ENCODE measurements at places on chromosomes 4 and X. TPM values are rescaled to one million over a fixed set of nuclear protein-coding genes. Genes with fewer than 3 reads are reported as not detected.

DNA sequence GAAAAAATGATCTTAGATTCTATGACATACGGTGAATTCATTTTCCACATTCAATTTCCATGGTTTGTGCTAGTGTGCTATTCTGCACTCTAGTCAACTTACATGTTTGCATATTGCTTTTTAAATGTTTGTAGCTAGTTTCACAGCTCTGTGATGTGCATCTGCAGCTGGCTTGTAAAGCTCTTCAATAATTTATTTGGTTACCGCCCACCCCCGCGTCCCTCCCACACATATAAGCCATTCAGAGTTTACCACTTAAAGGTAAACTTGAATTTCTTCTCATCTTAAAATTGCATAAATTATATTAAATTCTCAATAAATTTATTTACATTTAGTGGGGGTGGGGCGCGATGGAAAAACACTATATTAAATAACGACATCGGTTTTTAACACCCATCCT, 291 bp upstream of the NBDY start:
- DNase-seq, result peak; percentile 16

- DNase-seq, result no peak
These were observed 1048.6 kb downstream of the PCDH7 start for GRCh38 chr4:31768756-31769155.

- no peak for DNase-seq
These were observed 41.3 kb upstream of the MXD4 start for GRCh38 chr4:2303121-2303685.

GRCh38 chr4:102959496-102959895, 60.0 kb downstream of the SLC9B1 start:
- no peak for DNase-seq

GRCh38 chrX:64150775-64151174, 54.7 kb downstream of the AMER1 start:
- DNase-seq, result no peak

- no peak for DNase-seq
These were observed 66.1 kb upstream of the WDR1 start for GRCh38 chr4:10182446-10183424.

GRCh38 chr4:174009686-174010451, 273.6 kb downstream of the FBXO8 start:
- DNase-seq, result no peak

GRCh38 chr4:26515936-26516335, 25.7 kb upstream of the CCKAR start:
- DNase-seq, result no peak

DNA sequence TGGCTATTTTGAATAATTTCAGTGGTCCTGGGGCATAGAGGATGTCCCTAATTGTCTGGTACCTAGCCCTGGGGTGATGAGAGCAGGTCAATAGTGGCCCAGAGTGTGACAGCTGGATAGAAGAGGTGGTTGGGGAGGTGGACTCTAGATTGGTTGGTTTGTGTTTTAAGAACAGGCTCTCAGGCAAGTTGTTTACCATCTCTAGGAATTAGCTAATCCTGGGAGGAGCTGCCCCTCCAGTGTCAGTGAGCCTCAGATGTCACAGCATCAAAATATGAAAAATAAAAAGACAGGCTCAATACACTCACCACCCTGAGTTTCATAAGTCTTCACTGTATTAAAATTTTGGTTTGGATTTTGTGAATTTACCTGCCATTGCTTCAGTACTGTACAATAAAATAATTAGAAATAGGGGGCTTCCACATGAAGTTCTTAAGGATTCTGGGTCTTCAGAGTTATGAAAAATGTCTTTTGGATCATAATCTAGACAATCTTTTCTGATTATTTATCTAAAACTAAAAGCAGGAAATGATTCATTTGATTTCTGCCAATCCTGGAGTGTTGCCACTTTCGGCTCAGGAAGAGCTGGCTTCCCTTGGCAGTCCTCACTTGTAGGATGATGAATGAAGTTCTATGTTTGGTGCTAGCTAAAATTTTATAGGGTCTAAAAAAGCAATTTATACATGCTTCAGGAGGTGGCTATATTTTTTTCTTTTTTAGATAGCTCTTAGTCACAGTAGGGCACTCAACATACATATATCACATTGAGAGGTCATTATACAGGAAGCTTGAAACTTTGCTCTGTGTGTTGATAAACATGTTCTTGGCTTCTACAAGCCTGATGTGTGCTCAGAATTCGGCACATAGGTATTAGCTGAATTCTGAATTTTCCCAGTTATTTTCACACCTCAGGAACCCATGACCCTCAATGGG, 395.1 kb downstream of the RAB28 start:
- DNase-seq, result peak; percentile 64

The PNMA3 gene
- not detected for total RNA-seq

The ANOS1 gene
- total RNA-seq, result not detected

The SSX1 gene
- not detected for total RNA-seq

The GLRA2 gene
- total RNA-seq, result not detected

The ATP1B4 gene
- not detected for total RNA-seq

The ADH1B gene
- total RNA-seq, result not detected

All from MG63 (cell line).